ENCODE measurements at places on chromosomes 11 and 22.

GRCh38 chr22:20264614-20265452 lies 3.3 kb downstream of the RTN4R start:
- no peak for DNase-seq

DNA sequence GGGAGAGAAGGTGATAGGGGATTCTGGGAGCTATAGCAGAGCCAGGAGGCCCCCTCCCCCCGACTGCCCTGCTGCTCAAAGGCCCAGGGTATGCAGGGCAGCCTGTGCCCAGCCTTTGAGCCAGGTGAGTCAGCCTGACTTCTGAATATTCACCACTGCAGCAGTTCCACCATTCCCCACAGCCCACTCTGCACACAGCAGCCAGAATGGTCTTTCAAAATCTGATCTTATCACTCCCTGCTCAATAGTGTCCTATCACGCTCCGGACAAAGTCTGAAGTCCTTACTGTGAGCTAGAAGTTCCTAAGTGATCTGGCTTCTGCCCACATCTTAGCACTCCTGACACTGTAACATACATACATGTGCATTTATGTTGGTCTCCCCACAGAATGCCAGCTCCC lies 111.7 kb downstream of the BUD13 start:
- no peak for DNase-seq

- peak; percentile 46 for DNase-seq
Observed at GRCh38 chr11:111514216-111515031, at the start of gene HOATZ. HOATZ (plus strand) TSS chr11:111514778; CDS start chr11:111514785, 7 bp downstream.

DNA sequence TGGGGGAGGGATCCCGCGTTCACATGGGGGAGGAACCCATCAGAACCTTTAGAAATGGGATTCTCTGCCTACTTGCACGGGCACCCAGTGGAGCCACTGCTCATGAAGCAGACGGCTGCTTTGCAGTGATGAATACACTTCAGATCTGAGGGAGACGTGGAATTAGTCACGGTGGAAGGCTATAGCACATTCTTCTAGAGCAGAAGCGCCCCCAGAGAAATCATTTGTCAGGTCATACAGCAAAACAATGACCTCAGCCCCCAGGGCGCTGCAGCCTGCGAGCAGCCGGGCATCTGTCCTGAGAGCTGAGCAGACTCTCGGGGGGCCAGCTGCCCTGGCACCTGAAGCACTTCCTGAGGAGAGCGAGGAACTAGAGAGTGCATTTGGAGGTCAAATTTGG lies 12.7 kb downstream of the TP53AIP1 start:
- DNase-seq: no peak

DNA sequence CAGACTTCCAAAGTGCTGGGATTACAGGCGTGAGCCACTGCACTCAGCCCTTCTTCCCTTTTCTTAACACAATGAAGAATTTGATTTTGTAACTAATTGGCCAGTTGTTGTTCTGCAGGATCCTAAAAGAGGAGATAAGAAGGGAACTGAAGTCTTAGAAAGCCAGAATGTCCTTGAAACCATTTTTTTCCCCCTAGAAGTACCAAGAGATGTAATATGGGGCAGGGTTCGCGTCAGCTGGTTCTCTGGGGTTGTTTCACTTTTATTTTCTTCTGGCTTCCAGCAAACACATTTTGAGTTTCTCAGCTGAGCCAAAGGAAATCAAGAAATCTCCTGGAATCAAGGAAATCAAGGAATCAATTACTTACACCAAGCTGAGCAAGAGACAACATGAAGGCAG lies 7.6 kb upstream of the NUCB2 start:
- no peak for DNase-seq
